ENCODE measurements at places on chromosomes 6 and 20.

DNA sequence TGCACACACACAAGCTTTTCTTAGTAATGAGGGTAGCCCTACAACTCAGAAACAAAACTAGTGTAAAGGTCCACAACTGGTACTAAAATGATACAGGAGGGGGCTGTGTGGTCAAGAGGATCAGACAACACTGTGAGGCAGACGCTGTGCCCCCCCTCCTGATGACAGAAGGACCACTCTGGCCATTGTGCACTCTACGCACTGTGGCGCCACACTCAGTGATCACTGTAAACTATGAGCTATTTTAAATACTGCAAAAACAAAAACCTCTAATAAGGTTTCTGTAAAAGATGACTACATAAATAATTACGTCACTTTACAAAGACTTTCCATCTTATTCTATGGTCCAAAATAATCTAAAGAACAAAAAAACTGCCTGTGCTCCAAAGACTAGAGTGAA lies 96.1 kb downstream of the SLC23A2 start:
- no peak for DNase-seq

DNA sequence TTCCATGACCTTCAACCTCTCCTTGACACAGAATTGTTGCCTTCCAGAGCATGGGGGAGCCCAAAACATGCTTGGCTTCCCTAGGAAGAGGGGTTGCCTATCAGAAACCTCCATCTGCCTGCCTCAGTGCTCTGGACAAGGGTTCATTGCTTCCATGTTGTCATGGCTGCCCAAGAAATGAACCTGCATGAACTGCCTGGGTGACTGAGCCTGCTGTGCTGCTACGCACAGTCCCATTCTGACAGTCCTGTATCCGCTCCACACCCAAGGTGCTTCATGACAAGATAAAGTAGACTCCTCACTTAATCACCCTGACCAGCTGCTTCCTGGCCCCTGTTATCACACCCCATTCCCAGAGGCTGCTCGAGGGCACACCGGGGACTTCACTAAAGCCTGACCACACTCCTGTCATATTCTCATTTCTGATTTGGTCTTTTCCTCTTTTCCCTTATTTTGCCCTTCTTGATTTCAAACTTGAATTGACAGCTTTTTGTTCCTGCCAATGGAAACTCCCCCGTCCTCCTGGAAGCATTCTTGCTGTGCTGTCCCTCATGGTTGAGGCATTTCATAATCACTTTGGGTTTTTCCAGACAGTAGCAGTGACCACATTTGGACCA lies 31.9 kb downstream of the GMPR start:
- DNase-seq = no peak

GRCh38 chr6:98769546-98769945 lies 64.8 kb upstream of the POU3F2 start:
- DNase-seq = no peak

GRCh38 chr6:14791526-14791925 lies 454.3 kb upstream of the JARID2 start:
- DNase-seq = no peak

DNA sequence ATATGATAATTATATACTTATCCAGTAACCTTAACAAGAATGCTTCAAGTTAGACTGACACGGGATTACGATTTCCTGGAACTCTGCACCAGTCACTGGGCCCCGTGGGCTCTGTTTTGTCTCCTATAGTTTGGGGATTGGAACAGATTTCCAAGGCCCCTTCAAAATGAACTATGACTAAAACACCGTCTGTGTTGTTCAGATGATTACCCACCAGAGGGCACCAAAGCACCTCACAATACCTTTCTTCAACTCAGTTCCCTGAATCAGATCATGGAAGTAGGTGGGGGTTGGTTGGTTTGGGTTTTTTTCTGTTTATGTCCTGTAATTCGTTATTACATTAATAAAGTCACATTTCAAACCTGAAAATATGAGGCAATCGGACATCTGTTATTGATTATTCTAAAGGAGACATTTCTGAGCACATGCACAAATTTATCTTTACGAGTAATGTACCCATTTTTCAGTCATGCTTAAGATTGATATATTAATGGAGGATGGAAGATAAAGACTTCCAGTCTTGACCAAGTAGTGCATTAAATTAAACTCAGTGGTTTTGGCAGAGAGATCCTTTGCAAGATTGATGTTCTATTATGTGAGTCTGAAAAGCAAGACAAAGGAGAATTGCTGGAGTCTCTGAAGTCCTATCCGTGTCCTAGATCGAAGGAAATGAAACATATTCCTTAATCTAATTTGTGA lies 112.0 kb upstream of the COL21A1 start:
- DNase-seq = peak; percentile 9

GRCh38 chr6:20186981-20187380 lies 25.3 kb downstream of the MBOAT1 start:
- no peak for DNase-seq

Measured in NCI-H1417 treated with DMSO at 0.1 percent for 48 hours (cell line).